Activated CD4-positive, alpha-beta T cell treated with anti-CD3 and anti-CD28 coated beads for 1 hour (primary cell): ENCODE measurements at places on chromosomes 6 and 20.

- no peak for DNase-seq
These were observed 397.1 kb downstream of the ARHGAP18 start for GRCh38 chr6:129312880-129313279.

GRCh38 chr6:30763618-30764489 is 19.5 kb upstream of the IER3 start:
- no peak for DNase-seq

GRCh38 chr6:37168163-37168758 is 1.7 kb upstream of the PIM1 start:
- DNase-seq, result no peak

- DNase-seq, result no peak
These were observed 313.2 kb downstream of the TFAP2A start for GRCh38 chr6:10101551-10102252.

DNA sequence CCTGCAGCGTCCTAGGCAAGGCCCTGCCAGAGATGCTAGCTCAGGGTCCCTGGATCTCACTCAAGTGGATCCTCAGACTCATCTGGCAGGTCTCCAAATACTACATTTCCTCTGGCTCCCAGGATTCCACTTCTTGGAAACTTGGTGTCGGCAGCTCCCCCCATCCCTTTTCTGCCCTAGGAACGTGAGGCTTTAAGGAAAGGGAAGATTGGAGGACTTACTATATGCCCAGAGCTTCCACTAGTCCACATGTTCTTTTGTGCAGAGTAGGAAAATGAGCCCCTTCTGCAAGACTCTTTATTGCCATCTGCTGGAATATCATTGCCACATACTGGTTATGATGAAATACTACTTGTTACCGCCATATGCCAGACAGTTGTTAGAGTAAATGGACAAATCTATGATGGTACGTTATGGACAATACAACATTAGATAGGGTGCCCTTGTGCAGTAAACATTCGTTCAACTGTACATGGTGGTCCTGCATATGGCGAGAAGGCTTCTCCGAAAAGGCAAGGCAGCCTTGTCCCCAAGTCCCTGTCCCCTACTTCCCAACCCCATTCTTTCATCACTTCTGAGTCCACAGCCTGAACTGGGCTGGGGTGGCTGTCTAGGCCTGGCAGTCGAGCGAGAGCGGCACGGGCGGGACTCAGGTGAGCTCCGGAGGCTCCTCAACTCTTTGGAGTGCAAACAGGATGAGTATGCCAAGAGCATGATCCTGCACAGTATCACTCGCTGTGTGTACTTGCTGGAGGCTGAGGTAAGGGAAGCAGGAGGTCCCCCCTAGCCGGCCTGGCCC is 780 bp downstream of the ARMC12 start:
- no peak for DNase-seq

GRCh38 chr6:137363805-137364138 is 130.4 kb downstream of the OLIG3 start:
- DNase-seq, result no peak

DNA sequence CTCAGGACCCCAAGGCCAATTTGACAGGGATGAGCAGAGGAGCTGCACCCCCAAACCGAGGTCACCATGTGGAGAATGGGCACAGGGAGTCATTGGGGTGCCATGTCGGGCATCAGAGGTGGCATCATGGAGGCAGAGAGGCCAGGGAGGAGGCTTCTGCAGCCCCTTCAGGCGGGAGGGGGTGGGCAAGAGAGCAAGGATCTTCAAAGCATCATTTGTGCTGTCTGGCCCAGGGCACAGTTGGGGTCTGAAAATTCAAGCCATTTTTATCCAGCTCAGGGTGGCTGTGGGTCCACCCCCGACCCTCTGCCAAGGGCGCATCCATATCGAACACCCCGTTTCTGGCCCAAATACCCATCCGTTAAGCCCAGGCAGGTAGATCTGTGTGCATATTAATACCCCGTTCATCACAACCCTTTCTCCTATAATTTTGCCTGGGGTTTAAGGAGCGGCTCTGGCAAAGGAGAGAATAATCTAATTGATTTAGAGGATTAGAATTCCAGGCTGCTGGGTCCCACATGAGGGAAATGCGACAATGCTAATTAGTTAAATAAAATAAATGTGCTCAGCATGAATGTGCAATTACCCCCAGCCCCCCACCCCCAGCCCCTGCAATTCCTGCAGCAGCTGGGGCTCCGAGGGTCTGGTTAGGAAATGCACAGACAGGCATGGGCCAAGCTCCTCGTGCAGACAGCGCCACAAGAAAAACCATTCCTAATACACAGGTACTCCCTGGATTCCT is 31.9 kb downstream of the VSTM2L start:
- DNase-seq, result no peak

- no peak for DNase-seq
These were observed 17.2 kb upstream of the IL22RA2 start for GRCh38 chr6:137190583-137191094.

GRCh38 chr6:142845143-142845571 is 99.8 kb downstream of the HIVEP2 start:
- no peak for DNase-seq

GRCh38 chr6:53251033-53251672 is 97.6 kb downstream of the ELOVL5 start:
- DNase-seq, result no peak

DNA sequence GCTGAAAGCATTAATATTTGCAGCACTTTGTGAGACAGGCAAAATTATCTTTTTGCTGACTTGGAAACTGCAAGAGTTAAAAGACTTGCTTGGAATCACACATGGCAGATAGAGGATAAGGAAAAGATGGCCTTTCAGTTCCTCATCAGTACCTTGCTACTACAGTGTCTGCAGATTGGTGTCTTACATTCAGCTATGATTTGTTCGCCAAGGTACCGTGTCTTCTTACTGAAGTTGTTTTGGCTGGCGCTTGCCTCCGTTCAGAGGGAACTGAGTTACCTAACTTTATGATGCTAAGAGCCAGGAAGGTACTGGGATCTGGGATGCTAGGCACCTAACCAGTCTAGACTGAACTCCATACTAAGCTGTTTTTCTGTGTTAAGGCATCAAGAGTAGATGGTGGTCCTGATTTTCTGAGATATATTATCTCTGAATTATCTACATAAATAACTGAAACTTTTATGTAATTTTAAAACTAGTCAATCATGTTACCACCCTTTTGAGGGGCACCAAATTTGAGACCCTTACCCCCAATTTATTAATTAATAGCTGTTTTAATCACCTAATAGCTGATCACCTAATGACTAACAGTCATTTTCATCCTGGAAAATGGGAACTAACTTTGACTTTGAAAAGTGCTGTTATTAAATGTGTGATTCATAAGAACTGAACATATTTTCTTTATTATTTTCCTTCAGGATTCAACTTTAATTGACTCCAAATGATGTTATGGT is 2.5 kb downstream of the WTAP start:
- DNase-seq, result no peak

GRCh38 chr6:96652552-96652951 is 89.6 kb downstream of the FHL5 start:
- no peak for DNase-seq

DNA sequence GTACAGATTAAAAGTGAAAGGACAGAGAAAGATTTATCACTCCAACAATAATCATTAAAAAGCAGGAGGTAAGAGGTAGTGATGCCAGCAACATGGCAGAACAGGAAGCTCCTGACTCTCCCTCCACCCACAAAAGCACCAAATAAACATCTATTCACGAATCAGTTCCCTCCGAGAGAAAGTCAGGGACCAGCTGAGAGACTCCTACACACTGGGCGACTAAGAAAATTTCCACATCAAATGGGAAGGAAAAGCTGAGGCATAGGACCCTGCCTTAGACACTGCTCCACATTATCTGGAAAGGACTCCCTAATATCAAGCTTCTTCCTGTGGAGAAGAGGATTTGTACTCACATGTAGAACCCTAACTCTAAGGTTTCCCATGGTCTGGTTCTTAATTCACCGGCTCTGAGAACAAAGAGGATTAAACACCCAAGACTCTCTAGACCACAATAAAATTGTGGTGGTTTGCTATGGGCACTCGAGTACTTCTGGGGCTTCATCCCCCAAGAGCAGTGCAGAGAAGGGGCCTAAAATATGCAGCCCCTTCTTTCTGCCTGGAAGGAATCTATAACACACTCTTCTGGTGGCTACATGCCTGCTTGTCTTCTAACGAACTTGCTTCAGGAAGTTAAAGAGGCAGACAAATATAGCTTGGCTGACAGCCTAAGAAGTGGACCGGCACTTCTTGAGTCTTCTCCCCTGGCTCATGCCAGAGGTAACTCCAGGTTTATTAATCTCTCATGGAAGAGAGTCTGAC is 29.4 kb upstream of the ASF1A start:
- no peak for DNase-seq

DNA sequence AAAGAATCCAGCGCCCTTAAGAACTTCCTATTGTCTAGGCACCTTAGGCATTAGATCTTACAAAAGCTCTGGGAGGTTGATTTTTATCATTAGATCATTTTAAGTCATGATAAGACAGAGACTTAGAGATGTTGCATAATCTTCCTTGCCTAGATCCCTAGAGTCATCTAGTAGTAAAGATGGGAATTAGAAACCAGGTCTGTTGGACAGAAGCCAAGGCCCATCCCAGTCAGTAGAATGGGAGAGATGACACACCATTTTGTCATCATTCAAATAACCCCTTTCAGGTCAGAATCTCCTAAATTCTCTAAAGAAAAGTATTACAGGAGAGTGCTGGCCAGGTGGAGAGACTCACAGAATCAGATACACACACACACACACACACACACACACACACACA is 579.1 kb downstream of the BMP2 start:
- DNase-seq, result no peak

GRCh38 chr6:56927538-56928453 is 27.1 kb upstream of the BEND6 start:
- DNase-seq, result no peak

DNA sequence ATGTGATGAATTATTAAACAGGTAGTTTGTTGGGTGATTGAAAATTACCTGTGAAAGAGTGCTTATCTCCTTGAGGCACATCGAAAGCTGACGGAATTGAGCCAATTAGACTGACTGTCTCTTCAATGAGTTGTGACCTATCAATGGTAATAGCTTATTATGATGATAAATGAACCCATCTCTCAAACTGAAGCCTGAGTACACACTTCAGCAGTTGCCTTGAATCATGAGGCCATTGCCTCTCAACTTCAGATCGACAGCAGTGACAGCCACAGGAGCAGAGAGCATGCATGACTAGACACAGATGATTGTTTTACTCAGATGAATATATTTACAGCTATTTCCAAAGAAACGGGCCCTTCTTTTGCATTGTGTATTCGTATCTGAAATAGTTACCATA is 323.9 kb downstream of the LAMA2 start:
- DNase-seq, result no peak

DNA sequence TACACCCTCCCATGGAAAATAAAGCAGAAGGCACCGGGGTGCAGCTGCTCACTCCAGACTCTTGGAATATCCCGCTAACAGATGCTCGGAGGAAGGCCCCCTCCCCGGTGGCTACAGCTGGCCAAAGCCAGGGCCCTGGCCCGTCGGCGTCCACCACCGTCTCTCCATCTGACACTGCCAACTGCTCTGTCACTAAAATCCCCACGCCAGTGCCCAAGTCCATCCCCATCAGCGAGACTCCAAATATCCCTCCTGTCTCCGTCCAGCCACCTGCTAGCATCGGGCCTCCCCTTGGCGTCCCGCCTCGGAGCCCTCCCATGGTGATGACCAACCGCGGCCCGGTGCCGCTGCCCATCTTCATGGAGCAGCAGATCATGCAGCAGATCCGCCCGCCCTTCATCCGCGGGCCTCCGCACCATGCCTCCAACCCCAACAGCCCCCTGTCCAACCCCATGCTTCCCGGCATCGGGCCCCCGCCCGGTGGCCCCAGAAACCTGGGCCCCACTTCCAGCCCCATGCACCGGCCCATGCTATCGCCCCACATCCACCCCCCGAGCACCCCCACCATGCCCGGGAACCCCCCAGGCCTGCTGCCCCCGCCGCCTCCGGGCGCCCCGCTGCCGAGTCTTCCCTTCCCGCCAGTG is 143.9 kb downstream of the SOBP start:
- no peak for DNase-seq

DNA sequence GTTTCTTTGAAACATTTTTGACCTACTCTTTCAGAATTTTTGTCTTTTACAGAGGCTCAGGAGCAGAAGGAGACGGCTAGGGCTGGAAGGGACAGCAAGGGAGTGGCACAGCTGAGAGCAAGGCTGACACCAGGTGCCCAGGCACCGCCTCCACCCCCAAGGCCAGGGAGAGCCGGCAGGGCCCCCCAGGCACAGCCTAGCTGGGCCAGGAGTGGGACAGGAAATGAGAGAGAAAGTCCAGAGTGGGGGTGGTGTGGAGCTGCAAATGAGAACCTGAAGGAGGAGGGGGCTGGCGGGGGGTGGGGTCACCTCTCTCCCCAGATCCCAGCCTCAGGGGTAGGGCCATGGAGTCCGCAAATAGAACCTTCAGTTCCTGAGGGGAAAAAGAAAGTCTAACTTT is 236.7 kb downstream of the CDC5L start:
- no peak for DNase-seq

DNA sequence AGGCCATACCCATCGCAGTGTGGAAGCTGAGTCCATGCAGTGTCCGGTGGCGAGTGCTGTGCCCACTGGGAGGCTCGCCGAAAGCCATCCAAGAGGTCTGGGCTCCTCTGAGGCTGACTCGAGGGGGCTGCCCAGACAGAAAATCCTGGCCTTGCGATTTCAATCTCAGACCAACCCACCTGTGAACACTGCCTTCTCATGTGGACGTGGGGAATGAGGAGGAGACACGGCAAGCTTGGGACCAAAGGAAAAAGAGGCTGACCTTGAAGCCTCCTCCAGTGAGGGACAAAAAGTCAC is 157.2 kb upstream of the AFDN start:
- no peak for DNase-seq

DNA sequence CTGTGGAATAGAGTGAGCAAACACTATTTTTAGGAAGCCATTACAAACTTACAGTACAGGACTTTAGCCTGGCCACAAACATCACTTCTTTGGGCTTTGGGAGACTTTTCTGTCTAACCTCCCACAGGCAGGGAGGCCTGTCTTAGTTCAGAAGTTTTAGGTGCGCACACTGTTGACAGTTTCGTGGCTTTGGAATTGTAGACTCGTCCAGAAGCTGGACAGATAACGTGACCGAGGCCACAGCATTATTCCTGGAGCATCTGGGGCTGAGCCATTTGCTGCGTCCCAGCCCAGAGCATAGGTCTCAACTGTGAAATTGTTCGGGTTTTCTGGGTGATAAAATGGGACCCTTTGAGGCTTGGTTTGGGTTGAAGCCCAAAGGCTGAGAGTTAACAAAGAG is 53.8 kb downstream of the NDUFAF5 start:
- DNase-seq, result no peak

GRCh38 chr6:140858381-140858971 is 1274.2 kb upstream of the GJE1 start:
- no peak for DNase-seq

- no peak for DNase-seq
These were observed 29.4 kb upstream of the ZBP1 start for GRCh38 chr20:57649617-57650015.

DNA sequence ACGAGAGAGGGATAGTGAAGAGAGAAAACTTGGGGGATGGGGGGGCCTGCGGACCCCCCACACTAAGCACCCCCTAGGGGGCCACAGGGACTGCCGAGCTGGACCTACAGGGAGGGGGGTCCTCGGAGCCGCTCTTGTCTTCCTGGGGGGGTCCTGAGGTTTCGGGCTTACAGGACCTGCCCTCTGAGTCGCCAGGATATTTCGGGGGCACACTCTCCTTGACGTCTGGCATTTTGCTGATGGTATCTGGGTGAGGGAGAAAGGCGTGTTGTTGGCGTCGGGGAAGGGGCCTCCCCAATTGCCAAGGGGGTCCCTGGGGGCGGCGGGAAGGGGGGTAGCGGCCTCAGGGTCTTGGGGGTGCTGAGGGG is 516 bp downstream of the TCP11 start:
- DNase-seq, result no peak
